ENCODE measurements at places on chromosomes 3 and 15. TPM values are rescaled to one million over a fixed set of nuclear protein-coding genes. Genes with fewer than 3 reads are reported as not detected.

The RFT1 gene
- total RNA-seq = 9.0 TPM

DNA sequence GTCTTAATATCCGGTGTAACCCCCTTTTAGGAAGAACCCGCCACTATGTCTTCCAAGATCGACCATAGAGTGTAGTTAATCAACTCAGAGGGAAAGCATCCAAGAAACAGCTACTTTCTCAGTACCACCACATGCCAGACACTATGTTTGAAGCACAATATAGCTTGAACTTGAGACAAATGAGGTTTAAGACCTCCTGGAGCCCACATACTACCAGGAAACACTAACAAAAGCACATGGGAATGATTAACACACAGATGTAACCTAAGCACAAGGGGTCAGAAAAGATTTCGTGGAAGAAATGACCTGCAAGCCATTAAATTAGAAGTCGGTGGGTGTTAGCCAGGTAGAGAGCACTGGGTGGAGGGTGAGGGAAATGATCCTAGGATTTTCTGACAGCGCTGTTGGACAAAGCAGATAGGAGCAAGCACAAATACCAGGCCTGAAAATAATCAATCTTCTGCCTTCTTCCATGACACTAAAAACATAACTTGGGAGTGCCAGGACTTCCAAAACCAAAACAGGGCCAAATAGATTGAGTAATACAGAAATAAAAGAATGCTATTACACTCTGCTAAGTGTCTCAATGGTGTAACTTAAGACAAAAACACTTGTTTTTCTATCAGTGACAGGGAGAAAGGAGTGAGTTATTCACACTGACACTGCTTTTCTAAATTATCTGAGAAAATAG, 213.7 kb downstream of the FOXP1 start:
- peak; percentile 71 for DNase-seq

DNA sequence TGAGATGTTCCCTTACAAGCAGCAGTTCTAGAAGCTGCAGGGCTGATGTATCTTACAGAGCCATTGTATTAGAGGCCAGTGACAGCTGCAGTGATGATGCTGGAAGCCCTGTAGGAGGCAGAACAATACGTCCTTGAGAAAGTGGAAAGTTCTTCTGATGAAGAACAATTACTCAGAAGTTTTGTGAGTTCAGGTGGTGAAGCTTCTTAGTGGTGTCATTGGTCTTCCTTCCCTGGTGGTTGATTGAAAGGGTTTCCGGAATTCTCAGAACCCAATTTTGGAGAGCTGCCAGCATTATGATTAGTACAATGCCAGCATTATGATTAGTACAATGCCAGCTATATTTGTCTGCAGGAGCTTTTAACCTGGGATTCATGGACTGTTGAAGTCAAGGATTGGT, 356.4 kb downstream of the MFSD1 start:
- no peak for DNase-seq

- peak; percentile 1 for DNase-seq
Measured at GRCh38 chr3:161822291-161822690, 325.7 kb downstream of the OTOL1 start.

- peak; percentile 47 for DNase-seq
Measured at GRCh38 chr3:11095932-11096265, 58.4 kb upstream of the HRH1 start.
